Articular chondrocyte of knee joint (primary cell): ENCODE measurements at places on chromosomes 4 and X. TPM values are rescaled to one million over a fixed set of nuclear protein-coding genes. Genes with fewer than 3 reads are reported as not detected.

The TBX22 gene
- not detected in 2 replicates for total RNA-seq

The SYNPO2 gene
- total RNA-seq: 4.2 and 6.4 TPM in 2 replicates

The UCHL1 gene
- 54.6 and 92.7 TPM in 2 replicates for total RNA-seq

The STOX2 gene
- 2.6 and 3.8 TPM in 2 replicates for total RNA-seq

The AFF2 gene
- total RNA-seq: 1.8 and 5.1 TPM in 2 replicates

The MAGEB2 gene
- total RNA-seq: not detected in 2 replicates

The SPON2 gene
- 23.7 and 27.6 TPM in 2 replicates for total RNA-seq

The EFHC2 gene
- 2.0 and 2.6 TPM in 2 replicates for total RNA-seq

The GBA3 gene
- total RNA-seq: 0.26 TPM in 1 of 2 replicates, not detected in the other

The CITED1 gene
- 0.13 TPM in 1 of 2 replicates, not detected in the other for total RNA-seq

The SPANXA2 gene
- 0.22 TPM in 1 of 2 replicates, not detected in the other for total RNA-seq

The CSAG3 gene
- total RNA-seq: not detected in 2 replicates

The GRID2 gene
- not detected in 2 replicates for total RNA-seq

The HS6ST2 gene
- not detected in 2 replicates for total RNA-seq

The IL2RG gene
- 0.13 and 0.32 TPM in 2 replicates for total RNA-seq

The POU3F4 gene
- not detected in 2 replicates for total RNA-seq

The FHIP1A gene
- 1.3 and 2.7 TPM in 2 replicates for total RNA-seq

The ARMCX6 gene
- total RNA-seq: 22.9 and 28.4 TPM in 2 replicates

The PABPC1L2A gene
- total RNA-seq: not detected in 2 replicates

The CNKSR2 gene
- total RNA-seq: 3.1 and 5.9 TPM in 2 replicates

The COL25A1 gene
- under 0.01 and 0.22 TPM in 2 replicates for total RNA-seq

The RAB33A gene
- total RNA-seq: 1.5 and 3.7 TPM in 2 replicates

The ARMCX4 gene
- 6.1 and 6.4 TPM in 2 replicates for total RNA-seq

The KCNIP4 gene
- not detected in 2 replicates for total RNA-seq

The TENT5D gene
- not detected in 2 replicates for total RNA-seq

The CT45A1 gene
- not detected in 2 replicates for total RNA-seq

The FHDC1 gene
- total RNA-seq: 0.76 and 0.91 TPM in 2 replicates

The DDX53 gene
- total RNA-seq: not detected in 2 replicates

The MAGEB6B gene
- not detected in 2 replicates for total RNA-seq

The DCLK2 gene
- 11.8 and 11.9 TPM in 2 replicates for total RNA-seq

The NPFFR2 gene
- 0.11 TPM in 1 of 2 replicates, not detected in the other for total RNA-seq

The P2RY10 gene
- total RNA-seq: not detected in 2 replicates

The AMBN gene
- total RNA-seq: not detected in 2 replicates

The BRS3 gene
- total RNA-seq: under 0.01 TPM in 1 of 2 replicates, not detected in the other

The CFAP299 gene
- total RNA-seq: 0.13 TPM in 1 of 2 replicates, not detected in the other

The RPS6KA6 gene
- total RNA-seq: 3.4 and 6.8 TPM in 2 replicates

The TIMM8A gene
- total RNA-seq: 5.3 and 7.6 TPM in 2 replicates

The SLC9B1 gene
- total RNA-seq: 0.65 and 1.7 TPM in 2 replicates

The ATP1B4 gene
- not detected in 2 replicates for total RNA-seq

The CCKAR gene
- total RNA-seq: 0.91 and 14.8 TPM in 2 replicates

The PDGFRA gene
- 826 and 895 TPM in 2 replicates for total RNA-seq

The MAGEB1 gene
- not detected in 2 replicates for total RNA-seq

The ABCG2 gene
- 0.39 and 0.65 TPM in 2 replicates for total RNA-seq

The TMEM271 gene
- total RNA-seq: not detected in 2 replicates

The LPAR4 gene
- total RNA-seq: 2.6 and 2.8 TPM in 2 replicates

The CENPVL2 gene
- total RNA-seq: not detected in 2 replicates

The GUCY1B1 gene
- 2.3 and 2.9 TPM in 2 replicates for total RNA-seq

The GSX2 gene
- 0.43 TPM in 1 of 2 replicates, not detected in the other for total RNA-seq

The FAM9B gene
- not detected in 2 replicates for total RNA-seq
